ENCODE measurements at places on chromosomes 12 and 14.

DNA sequence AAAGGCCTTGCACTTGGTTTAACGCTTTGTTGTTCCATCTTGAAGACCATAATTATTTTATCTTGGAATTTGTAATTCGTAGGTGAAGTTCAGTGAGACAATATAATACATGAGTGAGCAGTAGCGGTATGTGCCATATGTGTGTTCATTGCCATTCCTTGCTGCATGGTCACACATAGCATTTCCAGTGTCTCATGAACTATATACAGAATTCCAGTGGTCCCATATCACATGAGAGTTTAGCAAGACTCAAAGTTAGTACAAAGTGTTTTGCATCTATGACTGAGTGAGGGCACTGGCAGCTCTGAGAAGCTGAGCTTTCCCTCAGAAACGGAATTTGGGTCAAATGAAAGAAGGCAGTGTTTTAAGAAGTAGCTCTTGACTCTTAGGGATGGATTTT, 359.8 kb downstream of the FOXG1 start:
- DNase-seq = peak; percentile 6

GRCh38 chr12:26198742-26199141, 3.4 kb downstream of the SSPN start:
- DNase-seq = peak; percentile 42

GRCh38 chr12:116306506-116306905, 29.0 kb upstream of the MED13L start:
- DNase-seq = no peak

DNA sequence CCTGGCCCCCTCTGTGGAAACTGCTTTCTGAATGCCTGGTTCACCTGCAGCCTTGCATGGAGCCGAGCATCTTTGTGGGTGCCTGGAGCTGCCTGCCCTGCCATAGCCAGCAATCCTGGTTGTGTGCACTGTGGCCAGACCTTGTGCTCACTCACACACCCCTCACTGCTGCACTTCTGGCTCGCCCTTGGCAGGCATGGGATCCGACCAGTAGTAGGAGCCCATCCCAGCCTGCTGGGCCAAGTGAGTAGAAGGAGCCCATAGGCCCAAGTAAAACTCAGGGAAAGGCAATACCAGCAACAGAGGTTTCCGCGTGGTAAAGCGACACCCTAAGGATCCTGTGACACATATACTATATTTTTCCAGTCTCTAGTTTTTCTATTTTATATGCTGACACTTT, 270.0 kb upstream of the NAV3 start:
- DNase-seq = no peak

GRCh38 chr12:24049101-24049500, 99.6 kb upstream of the SOX5 start:
- DNase-seq = no peak

GRCh38 chr12:49552425-49552824, 13.6 kb downstream of the KCNH3 start:
- no peak for DNase-seq

GRCh38 chr12:6825398-6826124, 2.6 kb upstream of the P3H3 start:
- DNase-seq = peak; percentile 80
